Stimulated activated CD8-positive, alpha-beta memory T cell treated with anti-CD3 and anti-CD28 coated beads, Interleukin-15, amount 100 ng/mL, for 24 hours (primary cell): ENCODE measurements at places on chromosomes 2 and 18.

DNA sequence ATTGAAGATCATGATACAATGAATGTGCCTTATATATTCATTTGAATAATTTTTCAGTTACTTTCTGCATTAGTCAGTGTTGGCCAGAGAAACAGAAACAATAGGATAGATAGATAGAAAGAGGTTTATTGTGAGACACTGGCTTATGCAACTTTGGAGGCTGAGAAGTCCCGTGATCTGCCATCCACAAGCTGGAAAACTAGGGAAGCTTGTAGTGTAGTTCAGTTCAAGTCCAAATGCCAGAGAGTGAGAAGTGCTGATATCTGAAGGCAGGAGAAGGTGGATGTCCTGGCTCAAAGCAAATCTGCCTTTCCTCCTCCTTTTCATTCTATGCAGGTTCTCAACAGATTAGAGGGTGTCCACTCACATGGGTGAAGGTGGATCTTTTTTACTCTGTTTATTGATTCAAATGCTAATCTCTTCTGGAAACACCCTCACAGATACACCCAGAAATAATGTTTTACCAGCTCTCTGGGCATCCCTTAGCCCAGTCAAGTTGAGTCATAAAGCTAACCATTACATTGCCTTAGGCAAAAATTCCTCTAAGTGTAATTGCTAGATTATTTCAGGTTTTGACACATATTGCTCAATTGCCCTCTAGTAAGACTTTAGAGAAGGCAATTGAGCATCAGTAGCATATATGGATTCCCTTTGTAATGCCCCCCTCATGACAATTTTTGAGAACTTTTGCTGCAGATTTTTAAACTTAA is 341.4 kb downstream of the LPIN1 start:
- DNase-seq, result no peak

- no peak for DNase-seq
Observed at GRCh38 chr2:62526531-62527381, 20.8 kb upstream of the TMEM17 start.

DNA sequence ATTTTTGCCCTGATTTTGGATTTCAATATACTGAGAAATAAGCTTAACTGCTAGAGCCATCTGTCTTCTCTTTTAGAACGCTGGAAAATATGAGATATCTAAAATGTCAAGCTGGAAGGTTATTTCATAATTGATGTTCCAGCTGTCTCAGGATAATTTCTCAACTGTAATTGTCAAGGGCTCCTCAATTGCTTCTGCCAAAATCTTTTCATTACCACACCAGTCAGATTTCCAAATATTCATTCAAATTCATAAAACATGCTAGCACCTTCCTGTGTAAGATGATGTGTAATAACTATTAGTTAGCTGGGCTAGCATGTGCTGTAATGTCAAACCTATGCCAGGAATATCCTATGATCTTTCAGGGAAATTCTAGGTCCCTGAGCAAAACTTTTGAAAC is 88.1 kb downstream of the TNFRSF11A start:
- no peak for DNase-seq

DNA sequence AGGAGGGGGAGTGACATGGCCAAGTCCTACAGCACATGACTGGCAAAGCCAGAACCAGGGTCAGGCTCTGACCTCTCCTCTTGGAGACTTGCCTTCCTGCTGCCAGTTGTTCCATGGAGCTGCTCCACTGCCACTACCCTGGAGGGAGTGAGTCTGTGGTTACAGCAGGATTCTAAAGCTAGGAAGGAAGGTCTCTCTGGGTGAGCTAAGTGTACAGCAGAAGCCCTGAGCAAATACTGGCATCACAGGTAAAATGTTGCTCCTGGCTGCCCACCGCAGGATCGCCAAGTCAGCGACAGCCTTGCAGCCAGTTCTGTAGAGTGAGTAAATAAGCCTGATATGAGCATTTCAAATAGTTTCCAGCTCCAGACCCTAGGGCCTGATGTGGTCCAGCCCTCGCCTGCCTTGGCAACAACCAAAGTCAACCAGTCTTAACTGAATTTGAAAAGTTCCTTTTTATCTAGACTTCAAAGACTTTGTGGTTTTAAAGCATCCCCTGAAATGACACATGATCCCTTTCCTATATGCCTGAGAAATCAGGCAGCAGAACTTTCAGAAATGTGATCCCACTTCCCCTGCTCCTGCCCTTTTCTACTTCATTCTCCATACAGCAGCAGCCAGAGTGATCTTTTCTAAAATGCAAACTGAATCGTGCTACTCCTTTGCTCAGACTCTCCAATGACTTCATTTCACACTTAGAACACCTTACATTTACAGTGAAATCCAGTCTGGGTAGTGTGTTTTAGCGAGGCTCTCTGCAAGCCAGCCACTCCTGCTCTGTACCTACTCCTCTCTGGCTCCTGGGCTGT is 114.3 kb downstream of the MGAT5 start:
- DNase-seq, result no peak

DNA sequence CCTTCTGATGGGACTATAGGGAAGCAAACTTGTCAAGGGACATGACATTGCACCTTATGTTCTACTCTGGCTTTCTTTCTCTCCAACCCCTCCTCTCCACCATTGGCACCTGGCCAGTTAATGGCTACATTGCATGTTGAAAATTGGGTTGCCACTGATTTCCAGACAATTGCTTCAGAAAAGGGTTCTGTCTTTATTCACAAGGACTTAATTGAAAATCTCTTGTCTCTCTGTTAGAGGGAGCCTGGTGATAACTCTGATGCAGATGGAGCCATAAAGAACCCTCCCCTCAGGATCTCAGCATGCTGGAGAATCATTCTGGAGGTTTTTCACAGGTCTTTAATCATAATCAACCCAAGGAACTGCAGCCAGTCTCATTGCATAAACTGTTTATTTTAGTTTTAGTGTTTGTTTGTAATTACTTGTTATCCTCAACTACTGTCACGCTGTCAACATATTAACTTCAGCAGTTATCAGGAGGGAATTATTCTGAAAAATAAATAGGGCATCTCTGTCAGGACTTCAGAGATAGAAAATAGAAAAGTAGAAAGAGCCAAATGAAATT is 316.8 kb downstream of the RIT2 start:
- no peak for DNase-seq

GRCh38 chr2:25517701-25518100 is 155.7 kb downstream of the DTNB start:
- no peak for DNase-seq

- no peak for DNase-seq
Observed at GRCh38 chr2:70340761-70341476, 39.1 kb upstream of the FAM136A start.

DNA sequence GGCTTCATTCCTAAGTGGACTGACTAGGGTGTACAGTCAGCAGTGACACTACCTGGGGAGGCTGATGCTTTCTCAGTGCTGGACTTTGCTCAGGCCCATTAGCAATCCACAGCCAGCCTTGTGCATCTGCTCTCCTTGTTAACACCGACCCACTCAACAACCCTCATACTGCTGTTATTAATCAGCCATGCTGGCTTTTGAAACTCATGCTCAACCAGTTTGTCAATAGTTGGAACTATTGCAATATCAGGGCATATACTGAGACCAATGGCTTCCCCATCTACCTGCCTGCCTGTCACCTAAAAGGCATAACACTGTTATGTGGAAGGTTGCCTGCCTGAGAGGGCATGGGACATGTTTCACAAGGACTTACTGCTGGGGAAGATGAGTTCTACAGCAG is 39.4 kb downstream of the GAD1 start:
- no peak for DNase-seq

- no peak for DNase-seq
Observed at GRCh38 chr2:188964976-188965546, 9.1 kb upstream of the COL3A1 start.

GRCh38 chr18:48754993-48755473 is 195.7 kb downstream of the SMAD7 start:
- DNase-seq, result no peak

GRCh38 chr2:20507166-20507692 is 60.4 kb downstream of the RHOB start:
- no peak for DNase-seq

GRCh38 chr18:53909668-53910067 is 314.8 kb downstream of the MBD2 start:
- no peak for DNase-seq

DNA sequence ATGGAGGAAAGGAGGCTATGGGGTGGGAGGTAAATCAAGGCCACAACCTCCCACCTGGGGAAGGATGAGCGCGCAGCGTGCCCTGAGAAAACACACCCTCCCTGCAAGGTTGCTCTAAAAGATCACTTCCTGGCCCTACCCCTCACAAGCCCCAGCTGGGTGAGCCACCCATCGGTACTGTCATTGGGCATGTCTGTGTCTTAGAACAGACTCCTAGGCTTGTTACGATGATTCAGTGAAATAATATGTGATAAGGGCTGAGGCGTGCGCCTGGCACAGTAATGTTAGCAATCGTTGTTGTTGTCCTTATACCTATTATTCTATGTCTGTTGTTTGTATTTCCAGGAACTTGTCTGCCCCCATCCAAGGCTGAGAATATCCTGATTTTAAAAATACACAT is 175.1 kb downstream of the ZFP36L2 start:
- no peak for DNase-seq

- DNase-seq, result no peak
Observed at GRCh38 chr18:14179306-14179705, 47.1 kb upstream of the ZNF519 start.

- DNase-seq, result no peak
Observed at GRCh38 chr2:196201229-196202009, 30.0 kb upstream of the STK17B start.
